ENCODE measurements at places on chromosomes 5 and 9.
A peak's percentile ranks its signal among the peaks of the same experiment; 100 is the strongest.

DNA sequence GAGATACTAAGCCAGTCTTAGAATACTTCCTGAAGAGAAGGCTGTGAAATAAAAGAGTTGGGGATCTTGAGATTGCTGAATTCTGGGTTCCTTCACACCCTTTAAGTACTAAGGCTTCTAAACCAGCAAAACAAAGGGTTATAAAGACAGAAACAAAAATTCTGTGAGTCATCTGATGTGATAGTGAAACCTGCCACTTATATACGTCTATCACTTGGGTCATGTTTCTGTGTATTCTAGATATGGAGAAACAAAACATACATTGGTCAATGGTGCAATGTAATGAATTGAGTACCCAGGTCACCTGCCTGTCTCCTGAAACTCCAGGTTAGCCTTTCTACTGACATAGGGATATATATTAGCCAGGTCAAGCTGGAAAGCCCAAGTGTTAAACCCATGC is 319.3 kb upstream of the GRAMD2B start:
- no peak for DNase-seq

- no peak for DNase-seq
Observed at GRCh38 chr5:146588331-146589027, 72.5 kb upstream of the GPR151 start.

GRCh38 chr9:14994738-14995137 is 84.5 kb upstream of the FREM1 start:
- no peak for DNase-seq

DNA sequence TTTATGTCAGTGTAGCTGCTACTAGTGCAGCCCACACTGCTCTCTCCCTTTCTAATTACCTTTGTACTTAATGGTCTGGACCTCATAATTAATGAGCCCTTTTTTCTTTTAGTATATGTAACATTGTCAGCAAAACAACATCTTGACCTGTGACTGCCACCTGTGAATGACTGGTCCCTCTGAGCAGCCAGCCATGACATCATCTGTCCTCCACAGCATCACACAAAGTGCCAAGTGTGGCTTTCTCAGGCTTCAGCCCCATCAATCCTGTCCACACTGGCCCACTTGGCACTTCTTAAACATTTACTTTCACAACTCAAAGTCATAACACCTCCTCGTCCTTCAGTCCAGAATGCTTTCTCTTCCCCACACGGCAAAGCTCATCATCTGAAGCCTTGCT is 104.7 kb downstream of the GPR21 start:
- no peak for DNase-seq

DNA sequence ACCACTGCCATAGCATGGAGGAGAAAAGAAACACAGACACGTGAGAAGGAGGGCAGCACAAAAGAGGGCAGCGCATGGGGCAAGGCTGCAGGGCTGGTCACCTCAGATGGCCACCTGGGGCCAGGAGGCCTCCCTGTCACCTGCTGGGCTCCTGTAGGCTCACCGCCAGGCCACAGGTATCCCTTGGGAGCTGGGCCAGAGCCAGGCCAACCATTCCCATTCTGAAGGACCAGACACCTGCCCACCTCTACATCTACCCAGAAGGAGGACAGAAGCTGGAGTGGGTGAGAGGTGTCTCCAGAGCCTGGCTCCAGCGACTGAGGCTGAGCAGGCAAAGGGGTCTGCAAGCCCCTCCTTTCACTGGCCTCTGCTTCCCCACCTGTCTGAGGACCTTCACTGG is 103.1 kb downstream of the PAX5 start:
- no peak for DNase-seq

DNA sequence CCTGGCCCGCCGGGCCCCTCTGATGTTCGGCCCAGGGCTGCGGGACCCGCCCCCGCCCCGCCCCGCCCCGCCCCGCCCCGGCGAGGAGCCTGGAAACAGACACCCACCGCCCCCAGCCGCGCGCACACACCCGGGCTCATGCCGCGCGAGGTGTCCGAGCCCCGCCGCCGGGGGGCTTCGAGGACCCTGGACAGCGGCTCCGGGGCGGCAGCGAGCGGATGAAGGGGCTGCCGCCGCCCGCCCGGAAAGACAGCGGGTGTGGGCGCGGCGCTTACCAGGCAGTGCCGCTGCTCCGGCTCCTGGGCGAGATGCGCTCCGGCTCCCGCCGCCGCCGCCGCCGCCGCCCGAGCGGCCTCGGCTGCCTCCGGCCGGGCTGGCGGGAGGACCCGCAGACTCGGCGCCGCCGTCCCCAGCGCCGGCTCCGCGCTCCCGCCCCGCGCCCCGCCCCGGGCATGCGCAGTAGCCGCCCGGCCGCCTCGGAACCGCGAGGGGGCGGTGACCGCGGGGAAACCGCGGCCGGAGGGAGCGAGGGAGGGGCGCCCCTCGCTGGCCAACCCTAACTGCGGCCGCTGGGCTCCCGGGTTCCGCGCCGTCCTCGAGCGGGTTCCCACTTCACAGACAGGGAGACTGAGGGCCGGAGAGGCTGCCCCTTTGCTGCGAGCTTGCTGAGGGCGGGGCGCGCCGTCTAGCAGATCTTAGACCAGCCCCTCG is at the start of gene GPRIN1:
Gene GPRIN1, minus strand, starts transcription at position 433 of the 711 bp plus-strand sequence. CDS start 10,322 bp downstream, outside the sequence.
- DNase-seq = peak; percentile 43

Measured in choroid plexus epithelial cell (primary cell).